ENCODE measurements at places on chromosomes 7 and 10.
A peak's percentile ranks its signal among the peaks of the same experiment; 100 is the strongest.

DNA sequence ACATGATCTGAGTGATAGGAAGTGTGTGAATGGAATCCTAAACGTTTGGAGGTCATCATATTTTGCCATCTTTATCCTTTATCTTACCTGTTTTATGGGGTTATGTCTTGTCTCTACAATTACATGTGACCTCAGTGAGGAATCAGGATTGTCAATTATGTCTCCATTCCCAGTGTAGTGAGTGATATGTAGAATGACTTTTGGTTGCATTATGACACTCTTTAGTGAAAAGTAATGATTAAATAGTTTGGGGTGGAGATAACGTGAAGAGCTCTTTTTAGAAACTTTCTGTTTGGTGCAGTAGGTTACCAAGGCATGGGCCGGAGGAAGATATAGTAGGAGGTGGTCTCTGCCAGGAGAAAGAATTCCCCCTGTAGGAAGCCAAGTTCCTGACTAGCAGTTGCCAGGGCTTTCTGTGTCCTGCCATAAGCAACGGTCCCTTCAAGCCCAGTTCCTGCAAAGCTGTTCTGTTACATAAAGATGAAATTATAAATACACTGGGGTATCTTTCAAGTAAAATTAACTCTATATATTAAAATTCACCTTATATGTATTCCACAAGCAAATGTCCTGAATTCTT lies 228.2 kb downstream of the NSUN6 start:
- no peak for DNase-seq

DNA sequence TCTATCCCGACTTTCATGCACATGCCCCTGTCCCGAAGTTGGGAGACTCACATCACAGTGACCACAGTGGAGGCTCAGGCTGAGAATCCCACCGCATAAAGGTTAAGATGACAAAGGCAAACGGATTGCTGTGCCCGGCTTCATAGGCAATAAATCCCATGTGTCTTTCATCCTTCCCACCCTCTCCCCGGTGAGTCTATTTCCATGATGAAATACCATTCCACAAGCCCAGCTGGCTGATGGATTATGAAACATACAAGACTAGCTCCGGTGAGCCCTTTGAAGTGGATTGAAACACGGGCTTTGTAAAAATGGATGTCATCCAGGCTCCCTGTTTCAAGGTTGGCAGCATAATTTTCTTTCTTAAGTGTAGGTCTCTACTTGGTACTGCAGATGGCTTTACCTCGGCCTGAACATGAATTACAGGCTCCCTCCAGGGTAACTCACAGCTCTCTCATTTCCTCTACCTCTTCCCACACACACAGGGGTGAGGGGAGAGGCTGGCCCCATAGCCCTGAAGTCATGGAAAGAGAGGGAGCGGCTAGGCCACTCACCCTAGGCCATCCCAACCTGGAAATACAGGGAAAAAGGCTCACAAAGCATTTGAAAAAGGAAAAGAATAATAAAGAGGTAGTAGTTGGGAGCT lies 92.0 kb upstream of the CALN1 start:
- DNase-seq: no peak

- DNase-seq: no peak
These were observed 167.4 kb downstream of the TEX36 start for GRCh38 chr10:125515571-125515970.

DNA sequence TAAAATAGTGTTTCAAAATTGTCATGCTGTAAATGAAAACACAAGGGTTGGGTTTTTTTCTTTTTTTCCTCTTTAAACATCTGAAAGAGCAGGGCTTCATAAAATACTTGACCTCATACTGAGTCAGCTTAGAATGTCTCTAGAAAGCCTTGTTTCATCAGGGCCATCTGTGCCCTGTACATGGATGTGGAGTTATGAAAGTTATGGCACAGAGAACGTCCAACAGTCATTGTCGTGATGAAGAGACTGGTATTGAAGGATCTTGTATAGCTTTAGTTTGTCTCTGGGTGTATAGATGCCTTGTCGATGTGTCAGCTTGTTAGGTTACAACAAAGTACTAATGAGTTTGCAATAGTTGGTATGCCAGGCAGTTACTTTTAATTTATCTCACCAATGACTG lies 127.3 kb downstream of the FAM204A start:
- peak; percentile 81 for DNase-seq

- no peak for DNase-seq
These were observed 520.8 kb downstream of the REEP3 start for GRCh38 chr10:64041989-64042490.

- no peak for DNase-seq
These were observed 14.5 kb upstream of the THSD7A start for GRCh38 chr7:11846361-11846955.

DNA sequence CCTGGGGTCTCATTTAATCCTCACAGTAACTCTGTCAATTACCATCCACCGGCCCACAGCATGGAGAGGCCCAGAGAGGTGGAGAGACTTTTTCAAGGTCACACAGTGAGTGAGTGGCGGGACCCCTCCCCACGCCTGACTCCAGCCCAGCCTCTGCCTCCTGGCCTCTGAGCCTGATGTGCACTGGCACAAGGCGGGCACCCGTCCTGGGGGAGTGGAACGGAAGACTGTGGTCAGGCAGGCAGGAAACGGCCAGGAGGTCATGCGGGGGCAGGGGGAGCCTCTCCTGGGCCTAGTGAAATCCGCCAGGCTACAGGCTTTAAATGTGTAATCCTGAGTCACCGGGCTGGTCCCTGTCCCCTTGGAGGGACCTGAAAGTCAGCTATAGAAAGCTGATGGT lies 32.2 kb downstream of the ZCCHC24 start:
- DNase-seq: no peak

DNA sequence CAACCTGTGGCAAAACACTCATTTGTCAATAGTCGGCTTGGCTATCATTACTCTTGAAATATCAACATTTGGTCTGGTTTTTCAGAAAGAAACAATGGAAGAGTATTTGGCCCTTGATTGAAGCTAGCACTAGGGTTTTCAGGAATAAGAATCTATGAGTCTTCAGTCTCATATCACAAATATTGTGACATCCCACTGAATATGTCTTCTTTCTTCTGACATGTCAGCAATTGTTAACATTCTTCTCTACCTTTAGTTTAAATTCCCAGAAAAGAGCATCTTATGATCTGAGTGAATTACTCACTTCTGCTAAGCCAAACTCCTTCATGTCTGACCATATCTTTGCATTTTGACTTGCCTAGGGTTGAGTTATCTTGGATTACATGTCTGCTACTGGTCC lies 435.2 kb upstream of the SEMA3D start:
- DNase-seq: no peak
